NCI-H1930 (cell line): ENCODE measurements at places on chromosomes 12 and 14.

GRCh38 chr14:70011098-70011497, 131.9 kb downstream of the SMOC1 start:
- DNase-seq, result no peak

GRCh38 chr12:56927281-56927680, 6.9 kb downstream of the SDR9C7 start:
- no peak for DNase-seq

DNA sequence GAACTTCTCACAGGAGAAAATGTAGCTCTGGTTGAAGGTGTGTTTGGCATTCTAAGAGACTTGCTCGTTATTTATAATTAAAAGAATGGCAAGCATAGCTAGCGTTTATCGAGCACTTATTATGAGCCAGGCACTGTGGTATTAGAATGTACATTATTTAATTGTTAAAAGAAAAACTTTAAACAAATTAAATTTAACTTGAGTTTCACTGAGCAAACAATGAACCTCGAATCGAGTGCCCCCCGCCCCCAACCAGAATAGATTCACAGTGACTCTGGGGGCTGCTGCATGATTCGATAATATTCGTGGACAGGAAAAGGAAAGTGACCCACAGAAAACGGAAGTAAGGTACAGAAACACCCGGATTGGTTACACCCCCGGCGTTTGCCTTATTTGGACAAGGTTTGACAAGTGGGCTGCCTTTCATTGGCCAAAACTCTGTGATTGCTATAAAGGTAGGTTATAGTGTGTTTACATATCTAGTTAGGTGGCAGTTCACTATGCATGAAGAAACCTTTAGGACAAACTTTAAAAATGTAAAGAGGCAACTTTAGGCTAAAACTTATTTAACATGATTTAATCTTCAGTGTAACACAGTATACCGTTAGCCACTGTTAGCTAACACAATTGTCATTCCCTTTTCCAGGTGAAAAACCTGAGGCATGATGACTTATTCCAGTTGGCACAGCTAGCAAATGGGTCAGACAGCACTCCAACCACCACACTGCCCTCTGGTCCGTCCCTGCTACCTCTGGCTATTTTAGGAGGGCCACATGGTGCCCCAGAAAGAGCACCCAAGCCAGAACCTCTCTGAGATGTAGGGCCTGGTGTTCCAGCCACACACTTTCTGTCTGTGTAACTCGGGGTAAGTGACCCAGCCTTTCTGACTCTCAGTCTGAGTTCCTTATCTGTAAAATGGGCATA, 7.1 kb downstream of the SCNN1A start:
- DNase-seq, result no peak

- no peak for DNase-seq
Measured at GRCh38 chr14:67638642-67639041, 18.9 kb downstream of the ARG2 start.

DNA sequence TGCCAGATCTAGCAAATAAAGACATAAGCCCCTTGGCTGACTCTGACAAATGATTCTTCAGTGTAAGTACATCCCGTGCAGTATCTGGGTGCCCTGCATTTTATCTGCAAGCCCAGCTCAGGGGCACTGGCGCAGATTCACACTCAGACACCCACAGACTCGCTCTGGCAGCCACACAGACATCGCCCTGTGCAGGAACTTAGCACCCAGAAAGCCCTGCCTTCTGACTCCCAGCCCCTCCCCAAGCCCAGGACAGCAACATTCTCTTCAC, 44.9 kb upstream of the NCOR2 start:
- DNase-seq, result no peak

DNA sequence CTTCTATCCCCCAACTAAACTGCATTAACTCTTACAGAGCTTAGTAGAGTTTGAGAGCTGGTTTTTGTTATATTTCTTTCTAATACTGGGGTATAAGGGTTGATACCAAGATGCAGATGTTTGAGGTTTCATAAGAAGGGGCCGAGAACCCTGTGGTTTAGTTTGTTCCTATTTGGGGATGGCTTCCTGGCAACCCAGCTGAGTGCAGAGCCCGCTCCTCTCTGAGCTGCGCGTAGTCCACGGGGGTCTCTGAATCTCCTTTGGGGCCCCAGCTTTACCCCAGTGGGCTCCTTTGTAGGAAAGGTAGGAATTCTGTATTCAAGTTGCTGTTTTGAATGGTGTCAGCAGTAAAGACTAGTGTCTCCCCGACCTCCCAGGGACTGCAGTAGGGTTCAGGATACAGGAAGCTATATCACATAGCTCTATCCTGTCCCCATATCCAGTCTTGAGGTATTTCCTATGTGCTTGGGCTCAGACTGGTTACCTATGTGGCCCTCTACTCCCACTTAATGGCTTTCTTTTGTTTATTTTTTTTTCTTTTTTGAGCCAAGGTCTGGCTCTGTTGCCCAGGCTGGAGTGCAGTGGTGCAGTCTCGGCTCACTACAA, 25.4 kb downstream of the PLXNC1 start:
- DNase-seq, result no peak

GRCh38 chr12:84161296-84161695, 751.3 kb downstream of the SLC6A15 start:
- no peak for DNase-seq

GRCh38 chr12:1660304-1661187, 30.3 kb upstream of the ADIPOR2 start:
- no peak for DNase-seq

GRCh38 chr14:89058697-89059096, 234.2 kb downstream of the TTC8 start:
- no peak for DNase-seq

- no peak for DNase-seq
Measured at GRCh38 chr12:13326076-13326475, 129.6 kb downstream of the EMP1 start.

GRCh38 chr12:14756334-14757143, 46.7 kb downstream of the WBP11 start:
- no peak for DNase-seq

GRCh38 chr12:119036878-119037825, 55.8 kb downstream of the SRRM4 start:
- DNase-seq, result peak; percentile 2
